Fibroblast of pulmonary artery (primary cell): ENCODE measurements at places on chromosomes 2 and 18.

- no peak for DNase-seq
Measured at GRCh38 chr2:119544939-119545475, 758 bp downstream of the CFAP221 start.

DNA sequence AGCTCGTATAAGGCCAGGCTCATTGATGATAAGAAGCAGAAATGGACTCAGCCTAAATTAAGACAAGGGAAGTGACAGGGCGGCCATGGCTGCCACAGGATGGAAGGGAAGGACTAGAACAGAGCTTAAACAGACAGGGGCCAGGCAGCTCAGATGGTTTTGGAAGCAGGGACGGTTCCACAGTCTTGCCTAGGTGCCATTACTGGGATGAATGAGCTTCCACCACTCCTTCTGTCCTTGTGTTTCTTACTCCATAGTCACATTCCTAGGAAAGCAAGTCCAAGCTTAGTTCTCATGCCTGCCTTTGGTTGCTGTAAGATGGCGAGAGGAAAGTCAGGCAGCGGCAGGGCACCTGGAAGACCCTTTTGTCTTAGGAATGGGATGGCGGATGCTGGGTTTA is 11.9 kb downstream of the GNLY start:
- DNase-seq, result no peak

GRCh38 chr2:240138254-240138984 is 2.0 kb downstream of the OTOS start:
- DNase-seq, result peak; percentile 10

DNA sequence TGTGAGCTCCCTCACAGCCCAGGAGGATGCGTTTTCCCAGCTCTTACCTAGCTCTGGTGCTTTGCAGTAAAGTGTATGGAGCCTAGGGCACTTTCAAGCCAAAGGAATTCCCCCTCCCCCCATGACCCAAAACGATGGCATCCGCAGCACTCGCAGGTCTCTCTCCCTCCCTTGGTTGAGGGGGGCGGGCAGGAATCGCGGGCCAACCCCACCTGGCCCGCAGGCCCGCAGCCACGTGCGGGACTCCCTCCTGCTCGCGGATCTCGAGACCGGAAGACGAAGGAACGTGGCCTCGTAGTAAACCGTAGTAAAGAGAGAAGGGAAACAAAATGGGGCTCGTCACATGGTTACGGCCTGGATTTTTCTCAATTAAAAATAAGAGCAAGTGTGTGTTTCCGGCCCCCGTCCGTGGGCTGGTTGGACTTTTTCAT is 8.5 kb downstream of the IRS1 start:
- peak; percentile 72 for DNase-seq

GRCh38 chr2:52405980-52406379 is 1361.6 kb upstream of the CHAC2 start:
- DNase-seq, result no peak

- DNase-seq, result peak; percentile 73
Measured at GRCh38 chr18:52236131-52236530, 103.9 kb upstream of the DCC start.

DNA sequence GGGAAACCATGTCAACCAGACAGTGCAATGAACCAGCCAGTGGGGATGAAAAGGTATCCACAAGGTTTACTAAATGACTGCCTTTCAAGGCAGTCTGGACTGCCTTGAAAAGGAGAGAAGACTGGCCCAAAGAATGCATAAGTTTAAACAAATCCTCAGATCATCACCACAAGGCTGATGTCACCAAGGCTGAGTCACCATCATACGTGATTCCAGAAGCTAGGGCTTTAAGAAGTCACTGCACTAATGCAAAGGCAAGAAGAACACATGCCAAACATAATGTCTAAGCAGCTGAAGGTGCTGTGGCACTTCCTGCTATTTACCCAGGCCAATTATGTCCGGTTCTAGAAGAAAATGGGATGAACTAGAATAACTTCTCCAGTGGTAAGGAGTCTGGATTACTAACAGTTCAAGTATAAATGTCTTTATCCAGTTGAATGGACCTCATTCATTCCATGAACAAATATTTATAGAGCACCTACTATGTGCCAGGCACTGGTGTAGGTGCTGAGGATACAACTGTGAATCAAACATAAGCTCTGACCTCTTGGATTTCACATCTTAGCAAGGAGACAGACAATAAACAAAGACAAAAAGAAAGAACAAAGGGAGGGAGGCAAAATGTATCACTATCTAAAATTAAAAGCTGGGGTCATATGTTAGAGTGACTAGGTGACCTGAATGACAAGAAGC is 37.6 kb upstream of the ONECUT2 start:
- DNase-seq, result no peak

DNA sequence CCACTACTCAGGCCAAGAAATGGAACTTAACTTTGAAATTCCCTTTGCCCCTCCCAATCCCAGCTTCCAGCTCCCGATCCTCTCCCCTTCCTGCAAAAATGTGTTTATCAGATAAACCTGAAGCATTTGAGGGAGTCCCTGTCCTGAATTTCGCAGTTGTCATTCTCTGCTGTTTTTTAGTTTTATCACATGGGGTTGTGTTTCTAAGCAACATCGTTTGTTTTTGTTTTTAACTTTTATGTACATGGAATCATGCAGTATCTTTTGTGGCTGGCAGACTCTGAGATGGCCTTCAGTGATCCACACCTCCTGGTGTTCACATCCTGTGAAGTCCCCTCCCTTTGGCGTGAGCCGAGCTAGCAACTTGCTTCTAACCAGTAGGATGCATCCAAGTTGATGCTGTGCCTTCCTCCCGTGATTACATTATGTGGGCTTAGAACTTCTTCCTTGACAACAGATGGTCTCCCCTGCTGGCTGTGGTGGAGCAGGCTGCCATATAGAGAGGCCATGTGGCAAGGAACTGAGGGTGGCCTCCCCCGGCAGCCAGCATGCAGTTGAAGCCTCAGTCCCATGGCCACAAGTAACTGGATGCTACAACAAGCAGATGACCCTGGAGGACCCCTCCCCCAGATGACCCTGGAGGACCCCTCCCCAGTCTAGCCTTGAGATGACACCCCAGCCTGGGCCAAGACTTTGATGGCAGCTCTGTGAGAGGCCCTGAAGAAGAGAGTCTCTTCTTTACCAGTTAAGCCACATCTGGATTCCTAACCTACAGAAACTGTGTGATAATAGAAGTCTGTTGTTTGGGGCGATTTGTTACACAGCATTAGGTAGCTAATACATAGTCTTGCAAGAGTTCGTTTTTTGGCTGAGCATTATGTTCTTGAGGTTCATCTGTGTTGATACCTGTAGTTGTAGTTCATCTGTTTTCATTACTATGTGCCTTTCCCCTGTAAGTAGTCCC is 27.7 kb downstream of the SH3BP4 start:
- peak; percentile 72 for DNase-seq

DNA sequence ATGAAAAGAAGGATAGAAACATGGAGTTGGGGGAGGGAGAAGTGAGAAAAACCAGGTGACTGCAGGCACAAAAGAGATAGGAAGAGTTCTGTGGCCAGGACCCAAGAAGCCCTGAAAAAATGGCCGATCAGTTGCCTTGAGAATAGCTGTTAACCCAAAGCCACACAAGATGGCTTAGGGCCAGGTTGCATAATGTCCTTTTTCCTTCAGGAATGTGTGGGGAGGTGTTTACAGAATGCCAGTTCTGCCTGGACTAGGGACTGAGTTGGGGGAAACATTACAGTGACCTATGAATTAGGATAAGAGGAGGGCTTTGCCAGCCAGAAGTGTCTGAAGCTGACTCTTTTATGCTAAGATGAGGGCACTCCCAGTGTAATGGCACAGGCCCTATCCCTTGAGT is 17.1 kb downstream of the FAM110C start:
- no peak for DNase-seq

- no peak for DNase-seq
Measured at GRCh38 chr2:8656160-8656641, 25.7 kb upstream of the ID2 start.

DNA sequence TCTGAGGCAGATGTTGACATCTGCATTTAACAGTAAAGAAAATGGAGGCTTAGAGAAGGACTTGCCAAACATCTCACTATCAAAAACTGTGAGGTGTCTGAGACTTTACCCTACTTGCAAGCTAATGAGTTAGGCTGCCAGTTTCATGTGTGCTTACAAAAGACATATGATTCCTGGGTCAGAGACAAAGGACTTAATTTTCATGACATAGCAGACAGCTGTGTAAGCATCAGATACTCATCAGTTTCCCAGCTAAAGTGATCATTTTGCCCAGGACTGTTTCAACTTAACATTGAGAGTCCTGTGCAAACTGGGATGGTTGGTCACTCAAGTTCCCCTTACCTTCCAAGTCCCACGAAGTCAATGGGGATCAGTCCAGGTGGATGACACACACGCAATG is 18.9 kb upstream of the DAPL1 start:
- DNase-seq, result no peak

- DNase-seq, result no peak
Measured at GRCh38 chr2:120832296-120833070, 96.8 kb downstream of the GLI2 start.

- DNase-seq, result no peak
Measured at GRCh38 chr2:88608184-88608583, 19.1 kb downstream of the EIF2AK3 start.

DNA sequence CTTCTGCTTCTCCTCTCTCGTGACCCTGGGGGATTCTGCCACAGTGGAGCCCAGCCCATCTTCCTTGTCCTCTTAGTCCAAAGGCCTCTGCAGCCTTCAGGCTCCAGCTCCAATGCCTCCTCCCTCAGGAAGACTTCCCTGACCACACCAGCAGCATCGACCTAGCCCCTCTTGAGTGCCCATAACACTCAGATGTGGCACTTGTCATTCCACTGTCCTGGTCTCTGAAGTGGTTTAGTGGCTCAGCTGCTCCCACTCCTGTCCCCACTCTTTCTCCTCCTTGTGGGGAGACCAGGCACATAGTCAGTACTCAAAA is 97.5 kb downstream of the STPG4 start:
- no peak for DNase-seq

DNA sequence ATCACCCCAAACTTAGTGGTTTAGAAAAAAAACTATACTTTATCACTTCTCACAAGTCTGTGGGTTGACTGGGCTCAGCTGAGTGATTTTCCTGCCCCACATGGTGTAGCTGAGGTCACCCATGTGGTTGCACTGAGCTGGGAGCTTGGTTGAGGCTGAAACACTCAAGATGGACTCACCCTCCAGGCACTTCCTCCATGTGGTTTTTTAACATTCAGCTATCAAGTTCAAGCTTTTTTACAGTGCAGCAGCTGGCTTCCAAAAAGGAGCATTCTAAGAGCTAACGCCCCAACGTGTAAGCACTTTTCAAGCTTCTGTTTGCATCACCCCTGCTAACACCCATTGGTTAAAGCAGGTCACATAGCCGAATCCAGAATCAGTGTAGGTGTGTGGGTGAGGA is 105.9 kb upstream of the CREB1 start:
- DNase-seq, result peak; percentile 84

DNA sequence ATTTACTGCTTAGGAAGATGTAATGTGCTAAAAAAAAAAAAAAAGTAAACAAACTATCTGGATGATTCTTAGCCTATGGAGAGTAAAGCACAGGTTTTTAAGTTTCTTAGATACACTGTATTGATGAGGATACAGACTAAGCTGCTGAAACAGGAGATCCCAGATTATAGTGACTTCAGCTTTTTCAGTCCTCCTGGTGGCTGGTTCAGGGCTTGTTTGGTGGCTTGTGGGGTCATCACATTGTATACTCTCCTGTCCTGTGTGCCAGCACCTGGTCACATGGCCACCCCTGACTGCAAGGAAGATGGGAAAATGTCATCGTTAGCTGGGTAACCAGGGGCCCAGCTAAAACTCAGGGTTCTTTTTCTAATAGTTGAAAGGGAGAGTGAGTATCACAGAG is 31.4 kb downstream of the RAB31 start:
- no peak for DNase-seq

- peak; percentile 81 for DNase-seq
Measured at GRCh38 chr18:36075862-36076587, 8.7 kb upstream of the RPRD1A start.

DNA sequence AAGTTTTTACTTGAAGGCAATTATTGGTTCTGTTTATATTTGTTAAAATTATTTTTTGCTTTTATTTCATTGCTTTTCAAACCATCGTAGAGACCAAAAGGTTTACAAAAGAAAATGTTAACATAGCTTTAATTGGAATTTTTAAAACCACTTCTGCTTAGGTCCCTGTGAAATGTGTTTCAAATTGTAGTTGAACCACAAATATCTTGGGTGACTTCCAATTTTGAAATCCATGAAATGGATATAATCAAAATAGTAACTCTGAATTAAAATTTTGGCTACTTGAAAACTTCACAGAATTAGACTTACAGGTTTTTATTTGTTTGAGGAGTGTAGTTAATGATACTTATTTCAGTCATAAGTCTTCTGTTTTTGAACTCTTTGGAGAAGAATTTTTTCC is 3.1 kb upstream of the SPAG16 start:
- peak; percentile 5 for DNase-seq

DNA sequence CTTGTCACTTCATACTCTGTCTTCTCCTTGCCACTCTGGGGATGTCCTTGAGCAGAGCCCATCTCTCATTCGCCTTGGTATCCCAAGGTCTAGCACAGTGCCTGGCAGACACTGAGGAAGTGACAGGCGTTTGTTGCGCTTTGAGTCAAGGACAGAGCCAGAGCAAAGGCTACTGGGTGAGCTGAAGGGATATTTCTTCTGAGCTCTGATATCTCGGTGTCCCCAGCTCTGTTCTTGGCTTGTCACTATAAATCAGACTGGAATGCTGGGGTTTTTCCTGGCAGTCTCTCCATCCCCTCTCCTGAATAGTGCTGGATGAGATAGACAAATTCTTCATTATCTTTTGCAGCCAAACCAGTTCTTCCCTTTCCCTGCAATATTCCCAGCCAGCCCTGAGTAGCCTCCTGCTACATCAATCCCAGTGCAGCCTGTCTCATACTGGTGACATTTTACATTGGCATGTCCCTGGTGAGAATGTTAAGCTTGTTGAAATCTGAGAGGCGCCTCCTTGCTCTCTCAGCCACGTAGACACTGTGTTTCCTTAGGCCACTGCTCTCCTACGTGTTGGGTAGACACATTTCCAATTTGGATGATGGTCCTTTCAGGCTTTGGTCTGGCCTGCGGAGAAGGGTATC is 61.7 kb downstream of the CTIF start:
- DNase-seq, result no peak
